Central memory CD4-positive, alpha-beta T cell (primary cell): ENCODE measurements at places on chromosomes 12 and 14.

DNA sequence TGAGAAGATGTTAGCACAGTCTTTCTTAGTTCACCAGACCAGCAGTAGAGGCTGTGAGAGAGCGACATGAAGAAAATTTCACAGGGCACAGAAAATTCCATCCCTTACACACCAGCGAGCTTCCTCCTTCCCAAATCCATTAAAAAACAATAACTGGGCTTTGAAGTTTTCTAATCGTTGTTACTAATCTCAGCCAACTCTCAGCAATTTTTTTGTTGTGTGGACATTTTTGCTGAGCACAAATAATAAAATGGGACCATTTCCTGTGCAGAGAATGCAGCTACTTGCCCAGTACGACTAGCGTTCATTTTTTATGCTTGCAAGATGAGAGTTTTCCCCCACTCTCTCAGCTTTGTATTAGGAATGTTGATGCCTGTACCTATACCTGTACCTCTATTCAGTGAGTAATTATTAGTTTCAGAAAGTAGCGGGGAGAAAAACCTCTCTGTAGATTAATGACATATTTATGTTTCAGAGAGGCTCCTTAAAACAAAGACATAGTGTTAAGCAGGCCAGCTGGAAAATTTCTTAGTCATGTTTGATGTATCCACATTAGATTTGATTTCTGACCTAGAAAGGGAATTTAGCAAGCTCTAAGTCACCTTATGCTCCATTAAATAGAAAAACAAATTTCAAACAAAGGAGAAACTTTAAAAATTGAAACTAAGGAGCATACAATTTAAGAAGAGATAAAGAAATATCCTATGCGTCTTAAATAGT is 146.5 kb downstream of the SRGAP1 start:
- DNase-seq = no peak

DNA sequence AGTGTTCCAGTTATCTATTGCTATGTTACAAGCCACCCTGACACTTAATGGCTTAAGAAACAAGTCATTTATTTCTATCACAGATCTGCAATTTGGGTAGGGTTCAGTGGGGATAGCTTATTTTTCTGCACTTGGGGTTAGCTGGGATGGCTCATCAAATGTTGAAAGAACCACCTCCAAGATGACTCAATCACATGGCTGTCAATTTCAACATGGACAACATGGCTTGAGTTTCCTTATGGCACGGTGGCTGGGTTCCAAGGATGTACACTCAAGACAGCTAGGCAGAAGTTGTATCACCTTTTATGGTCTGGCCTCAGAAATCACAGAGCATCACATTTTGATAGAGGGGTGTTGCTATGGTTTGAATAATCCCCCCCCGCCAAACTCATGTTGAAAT is 24.5 kb upstream of the IGF1 start:
- no peak for DNase-seq

GRCh38 chr12:68838046-68838886 is 30.3 kb downstream of the MDM2 start:
- no peak for DNase-seq

- DNase-seq = no peak
Measured at GRCh38 chr12:111672822-111673381, 12.9 kb downstream of the BRAP start.
